Stimulated activated CD8-positive, alpha-beta memory T cell treated with anti-CD3 and anti-CD28 coated beads, Interleukin-2, amount 100 ng/mL, for 48 hours (primary cell): ENCODE measurements at places on chromosomes 11 and 22.

DNA sequence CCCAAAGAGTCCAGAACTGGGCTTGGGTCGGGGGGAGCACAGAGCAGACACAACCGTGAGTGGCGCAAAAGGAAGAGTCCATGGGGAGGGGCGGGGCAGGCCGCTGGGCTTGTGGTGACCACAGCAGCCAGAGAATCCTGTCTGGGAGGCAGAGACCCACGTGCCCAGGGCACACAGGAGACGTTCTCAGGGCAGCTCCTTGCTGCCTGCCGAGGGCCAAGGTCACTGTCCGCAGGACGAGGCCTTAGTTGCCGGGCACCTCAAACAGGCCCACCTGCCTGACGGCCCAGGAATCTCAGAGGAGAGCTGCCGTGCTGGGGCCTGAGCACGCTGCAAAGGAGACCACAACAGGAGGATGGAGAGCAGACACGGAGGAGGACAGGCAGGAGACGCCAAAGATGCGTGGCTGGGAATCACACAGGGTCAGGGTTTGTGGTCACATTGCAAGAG, 87.8 kb downstream of the MYEOV start:
- DNase-seq = no peak

DNA sequence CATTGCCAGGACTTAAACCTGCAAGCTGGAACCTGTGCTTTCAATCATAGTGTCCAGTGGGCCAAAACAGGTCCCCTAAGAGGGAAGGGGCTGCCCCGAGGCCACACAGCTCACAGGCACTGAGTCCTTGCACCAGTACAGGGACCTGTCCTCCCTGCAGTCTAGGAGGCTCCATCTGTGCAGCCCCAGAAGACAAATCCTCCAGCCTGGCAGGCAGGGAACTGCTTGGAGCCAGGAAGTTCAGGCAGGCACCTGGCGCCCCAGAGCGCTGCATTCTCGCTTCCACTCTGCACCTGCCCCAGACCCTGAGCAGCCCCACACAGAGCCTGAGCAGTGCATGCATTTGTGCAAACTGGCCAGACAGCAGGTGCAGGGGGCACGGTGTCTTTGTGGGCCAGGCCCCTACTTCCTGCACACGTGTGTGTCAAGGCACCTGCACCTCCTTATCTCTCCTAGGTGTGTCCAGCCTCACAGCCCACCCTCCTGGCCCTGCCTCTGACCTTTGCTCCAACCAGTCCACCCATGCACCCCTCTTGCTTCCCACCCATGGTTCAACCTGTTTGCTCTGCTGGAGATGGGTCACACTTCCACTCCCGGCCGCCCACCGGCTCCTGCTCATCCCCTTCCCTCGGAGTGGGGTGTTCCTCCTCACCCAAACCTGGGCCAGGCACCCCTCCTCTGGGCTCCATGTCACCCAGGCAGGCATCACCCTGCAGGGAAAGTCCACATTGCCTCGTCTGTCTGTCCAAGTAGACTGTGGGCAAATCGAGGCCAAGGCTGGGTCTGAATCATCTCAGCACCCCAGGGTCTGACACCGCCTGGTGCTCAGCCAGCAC, 19.0 kb downstream of the LINC01488 start:
- DNase-seq = no peak

DNA sequence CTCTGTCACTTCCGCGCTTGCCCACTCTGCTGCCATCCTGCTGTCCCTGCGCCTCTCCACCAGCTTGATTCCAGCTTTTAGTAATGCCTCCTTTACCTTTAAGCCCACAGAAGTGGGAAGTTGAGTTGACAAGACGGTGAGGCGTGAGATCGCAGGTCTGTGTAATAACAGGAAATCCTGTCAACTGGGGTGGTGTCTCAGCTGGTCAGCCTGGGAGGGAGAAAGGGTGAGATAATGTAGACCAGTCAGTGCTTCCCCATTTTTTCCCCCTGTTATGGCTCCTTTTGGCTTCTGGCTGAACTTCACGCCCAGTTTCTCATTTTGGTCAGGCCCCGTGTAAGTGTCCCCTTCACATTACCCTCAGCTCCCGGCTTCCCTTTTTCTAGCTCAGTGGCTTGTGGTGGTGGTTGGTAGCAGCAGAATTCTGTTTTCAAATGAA, 98.9 kb downstream of the TRAF6 start:
- DNase-seq = no peak

DNA sequence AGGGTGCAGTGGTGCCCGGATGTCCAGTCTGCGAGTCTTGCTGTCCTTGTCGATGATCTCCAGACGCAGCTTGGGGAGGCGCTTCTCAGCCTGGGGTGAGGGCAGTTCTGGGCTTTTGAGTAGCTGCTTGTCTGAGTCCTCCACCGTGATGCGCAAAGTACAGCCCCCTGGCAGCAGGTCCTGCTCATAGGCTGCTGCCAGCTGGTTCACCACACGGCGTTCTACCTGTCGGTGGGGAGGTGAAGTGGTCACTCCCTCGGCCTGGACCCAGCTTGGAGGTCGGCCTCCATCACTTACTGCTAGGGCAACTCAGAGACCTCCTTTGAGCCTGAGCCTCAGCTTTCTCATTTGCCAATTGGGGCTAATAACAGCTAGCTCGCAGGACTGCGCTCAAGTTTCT, 49.4 kb upstream of the PHOX2A start:
- DNase-seq = no peak

- DNase-seq = no peak
Measured at GRCh38 chr11:77410076-77410827, 63.6 kb downstream of the PAK1 start.

DNA sequence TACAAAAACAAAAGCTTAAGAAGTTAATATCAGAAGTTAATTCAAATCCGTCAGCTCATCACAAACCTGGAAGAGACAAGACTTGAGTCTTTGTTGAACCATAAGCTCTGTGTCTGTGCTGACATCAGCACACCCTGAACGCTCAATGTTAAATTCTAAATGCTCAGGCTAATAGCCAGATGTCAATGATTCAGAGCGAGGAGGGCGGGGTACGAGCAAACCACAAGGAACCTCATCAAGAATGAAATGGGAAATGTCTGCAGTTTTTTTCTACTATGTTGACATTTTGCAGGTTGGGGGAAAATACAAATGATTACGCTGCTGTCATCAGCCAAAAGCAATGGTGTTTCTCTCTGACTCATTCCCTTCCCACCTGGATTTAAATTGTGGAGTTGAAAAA, 1057.2 kb downstream of the NTM start:
- DNase-seq = no peak

DNA sequence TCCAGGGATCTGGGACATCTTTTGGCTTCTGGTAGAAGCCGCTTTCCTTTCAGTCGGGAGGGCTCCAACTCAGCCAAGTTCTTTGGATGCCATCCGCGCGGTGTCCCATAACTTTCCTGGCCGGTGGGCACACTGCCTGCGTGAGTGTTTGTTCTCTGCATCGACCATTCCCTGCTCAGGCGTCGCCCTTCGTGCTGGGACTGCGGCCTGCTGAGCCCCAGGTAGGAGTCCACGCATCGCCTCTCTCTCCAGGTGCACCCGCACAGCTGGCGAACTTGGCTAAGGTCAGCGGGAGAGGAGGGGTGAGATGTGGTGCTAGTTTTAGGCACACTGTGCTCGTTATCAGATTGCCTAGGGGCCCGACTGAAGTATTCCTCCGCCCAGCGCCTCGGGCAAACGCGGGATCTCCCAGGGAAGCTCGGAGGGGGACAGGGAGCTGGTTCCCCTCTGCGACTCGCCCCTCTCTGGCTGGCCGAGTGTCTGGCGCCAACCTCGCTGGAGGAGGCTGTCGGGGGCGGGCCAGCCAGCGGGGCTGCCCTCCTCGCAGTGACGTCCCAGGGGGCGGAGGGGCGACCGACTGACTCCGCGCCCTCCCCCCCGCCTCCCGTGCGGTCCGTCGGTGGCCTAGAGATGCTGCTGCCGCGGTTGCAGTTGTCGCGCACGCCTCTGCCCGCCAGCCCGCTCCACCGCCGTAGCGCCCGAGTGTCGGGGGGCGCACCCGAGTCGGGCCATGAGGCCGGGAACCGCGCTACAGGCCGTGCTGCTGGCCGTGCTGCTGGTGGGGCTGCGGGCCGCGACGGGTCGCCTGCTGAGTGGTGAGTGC, at the start of gene LAYN:
Gene LAYN, plus strand, starts transcription at position 607 of the 823 bp plus-strand sequence. Its CDS starts 124 bp downstream, at position 731.
- peak; percentile 32 for DNase-seq

GRCh38 chr22:35684270-35684700, 33.4 kb upstream of the APOL5 start:
- no peak for DNase-seq

GRCh38 chr11:84408946-84409411, 1122.8 kb upstream of the CCDC90B start:
- DNase-seq = no peak

GRCh38 chr11:111155021-111155420, 90.5 kb upstream of the POU2AF2 start:
- no peak for DNase-seq

- no peak for DNase-seq
Measured at GRCh38 chr11:133545199-133545803, 13.0 kb upstream of the OPCML start.

- DNase-seq = no peak
Measured at GRCh38 chr11:45541693-45542434, 123.6 kb downstream of the CHST1 start.

GRCh38 chr11:106344966-106345365, 267.5 kb downstream of the AASDHPPT start:
- DNase-seq = no peak

GRCh38 chr11:70747285-70747684, 349.0 kb downstream of the CTTN start:
- DNase-seq = no peak

GRCh38 chr22:20128902-20129746, 2.5 kb upstream of the ZDHHC8 start:
- peak; percentile 29 for DNase-seq

DNA sequence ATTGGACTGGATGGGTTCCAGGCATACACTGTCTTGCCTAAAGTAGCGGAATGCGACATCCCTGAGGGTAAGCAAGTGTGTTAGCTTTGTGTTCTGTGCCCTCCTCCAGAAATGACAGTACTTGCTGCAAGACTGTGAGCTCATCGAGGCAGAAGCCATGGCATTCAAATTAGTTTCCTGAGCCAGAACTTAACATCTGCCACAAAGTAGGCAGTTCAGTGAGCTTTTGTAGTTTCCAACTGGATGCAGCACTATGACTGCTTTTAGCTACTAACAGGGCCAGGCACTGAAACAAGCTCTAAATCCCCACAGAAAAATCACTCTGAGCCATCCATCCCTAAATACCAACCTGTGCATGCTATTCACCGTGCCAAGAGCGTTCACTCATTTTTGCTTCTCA, 1.2 kb upstream of the FAR1 start:
- DNase-seq = no peak

DNA sequence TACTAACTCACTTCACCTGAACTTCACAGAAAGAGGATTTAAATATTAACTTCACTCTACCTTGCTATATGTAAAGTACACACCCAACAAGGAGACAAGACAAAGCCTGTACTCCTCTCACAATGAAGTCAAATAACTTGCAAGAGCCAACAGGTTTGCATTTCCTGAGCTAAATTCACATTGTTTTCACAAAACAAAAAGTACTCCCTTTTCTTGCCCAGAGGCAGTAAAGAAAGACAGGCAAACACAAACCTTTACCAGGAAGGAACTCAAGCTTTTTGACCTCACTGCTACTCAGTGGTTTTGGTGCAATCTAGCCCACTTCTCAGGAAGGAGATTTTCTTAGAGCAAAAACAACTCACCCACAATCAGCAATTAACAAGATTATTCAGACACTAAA, 15.7 kb downstream of the USP28 start:
- DNase-seq = no peak
